Activated gamma-delta T cell (primary cell): ENCODE measurements at places on chromosomes 2 and 18.

DNA sequence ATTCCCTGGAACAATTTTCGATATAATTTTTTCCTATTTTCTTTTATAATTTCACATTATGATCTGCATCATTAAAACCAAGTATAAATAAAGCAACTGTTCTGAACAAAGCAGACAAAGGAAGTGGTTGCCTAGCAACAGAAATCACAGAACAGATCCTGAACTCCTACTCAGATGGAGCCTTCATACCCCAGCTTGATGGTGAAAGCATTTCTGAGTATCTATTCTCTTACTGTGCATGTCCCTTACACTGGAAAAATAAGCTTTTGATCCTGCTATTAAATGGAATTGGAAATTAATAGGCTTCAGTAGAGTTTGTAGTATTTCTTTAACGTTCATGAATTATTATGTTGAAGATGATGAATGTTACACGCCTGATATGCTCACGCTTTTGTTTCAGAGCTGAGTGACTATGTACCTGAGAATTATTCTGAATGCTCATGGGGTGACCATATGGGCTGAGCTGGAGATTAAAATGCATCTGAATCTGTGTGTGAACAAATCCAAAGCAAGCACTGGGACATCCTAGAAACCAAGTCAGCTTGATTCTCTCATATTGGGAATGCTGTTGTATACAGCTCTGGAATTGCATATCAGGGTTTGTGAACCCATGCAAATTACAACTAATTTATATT is 254.0 kb downstream of the KCNJ3 start:
- DNase-seq = no peak

DNA sequence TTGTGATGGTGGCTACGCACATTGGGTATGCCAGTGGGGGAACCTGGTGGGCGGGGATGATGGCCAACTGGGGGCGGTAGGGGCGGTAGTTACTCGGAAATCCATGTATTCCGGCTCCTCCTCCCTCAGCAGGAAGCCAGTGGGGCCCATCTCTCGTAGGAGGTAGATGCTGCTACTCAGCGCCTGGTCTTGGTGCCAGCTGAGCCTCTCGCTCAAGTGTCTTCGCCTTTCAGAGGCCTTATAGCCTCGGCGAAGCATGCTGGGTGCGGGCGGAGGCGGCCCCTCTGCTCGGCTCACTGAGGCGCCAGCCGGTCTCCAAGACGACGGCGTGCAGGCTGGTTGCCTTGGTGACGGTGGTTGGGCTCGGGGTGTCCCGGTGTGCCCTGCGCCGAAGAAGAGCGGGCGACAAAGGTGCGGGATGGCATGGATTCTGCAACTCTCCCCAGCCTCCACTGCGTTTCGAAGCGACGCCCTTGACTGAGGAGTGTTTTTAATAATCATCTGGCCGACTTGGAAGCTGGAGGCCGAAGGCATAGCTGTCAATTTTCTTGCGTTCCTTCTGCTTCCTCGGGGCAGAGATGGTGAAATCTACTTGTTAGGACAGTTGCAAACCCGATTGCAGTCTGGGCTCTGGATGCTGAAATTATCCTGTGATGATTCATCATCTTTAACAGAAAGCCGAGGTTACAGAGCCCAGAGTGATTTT is at the start of gene ZSWIM2:
ZSWIM2 (minus strand) TSS at position 298 of the 706 bp plus-strand sequence; CDS start at position 258, 40 bp downstream.
- peak; percentile 7 for DNase-seq

GRCh38 chr2:177327009-177327408 is 62.5 kb upstream of the NFE2L2 start:
- no peak for DNase-seq

- no peak for DNase-seq
Measured at GRCh38 chr2:142769761-142770160, 107.7 kb upstream of the KYNU start.

- DNase-seq = no peak
Measured at GRCh38 chr2:241599615-241600014, 37.3 kb downstream of the THAP4 start.

- DNase-seq = no peak
Measured at GRCh38 chr2:109129356-109129920, 433 bp downstream of the SH3RF3 start.

GRCh38 chr2:170461889-170462288 is 253.2 kb upstream of the SP5 start:
- DNase-seq = no peak

DNA sequence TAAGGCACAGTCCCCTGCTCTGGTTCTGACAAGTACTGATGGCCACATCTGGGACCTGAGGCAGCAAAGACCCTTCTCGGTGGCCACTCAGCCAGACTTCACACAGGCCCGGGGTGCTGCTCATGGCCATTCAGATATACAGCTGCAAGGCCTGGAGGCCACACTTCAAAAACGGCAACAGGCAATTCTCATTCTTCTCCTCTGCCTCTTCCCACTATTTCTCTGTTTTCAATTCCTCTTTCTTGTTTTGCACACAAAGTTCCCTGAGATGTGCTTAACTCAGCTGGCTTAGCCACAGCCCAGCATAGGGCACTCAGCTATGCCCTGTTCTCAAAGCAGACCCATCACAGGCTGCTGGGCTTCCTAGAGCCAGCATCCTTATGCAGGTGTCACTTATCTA is 29.9 kb downstream of the PTPN18 start:
- DNase-seq = no peak

GRCh38 chr2:85648619-85649018 is 19.4 kb downstream of the SFTPB start:
- DNase-seq = no peak

DNA sequence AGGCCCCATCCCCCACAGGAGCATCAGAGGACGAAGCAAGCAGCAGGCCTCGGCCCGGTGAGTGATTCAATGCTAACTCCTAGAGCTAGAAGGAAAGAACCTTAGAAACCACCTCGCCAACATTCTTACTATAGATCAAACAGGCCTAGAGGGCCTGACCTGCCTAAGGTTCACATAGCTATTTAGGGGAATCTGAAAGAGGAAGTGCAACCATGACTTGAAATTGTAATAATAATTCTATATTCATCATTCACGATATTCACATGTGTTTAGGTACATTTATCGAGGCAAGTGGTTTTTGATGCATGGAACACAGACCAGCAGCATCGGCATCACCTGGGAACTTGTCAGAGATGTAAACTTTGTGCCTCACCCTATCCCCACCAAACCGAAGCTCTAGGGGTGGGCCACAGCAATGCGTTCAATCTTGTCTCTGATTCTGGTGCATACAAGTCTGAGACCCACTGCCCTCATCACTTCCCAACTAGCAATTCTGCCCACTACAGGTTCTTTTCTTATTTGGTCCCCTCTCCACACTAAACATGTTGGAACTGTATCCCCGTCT is 78.0 kb upstream of the DNMT3A start:
- no peak for DNase-seq

DNA sequence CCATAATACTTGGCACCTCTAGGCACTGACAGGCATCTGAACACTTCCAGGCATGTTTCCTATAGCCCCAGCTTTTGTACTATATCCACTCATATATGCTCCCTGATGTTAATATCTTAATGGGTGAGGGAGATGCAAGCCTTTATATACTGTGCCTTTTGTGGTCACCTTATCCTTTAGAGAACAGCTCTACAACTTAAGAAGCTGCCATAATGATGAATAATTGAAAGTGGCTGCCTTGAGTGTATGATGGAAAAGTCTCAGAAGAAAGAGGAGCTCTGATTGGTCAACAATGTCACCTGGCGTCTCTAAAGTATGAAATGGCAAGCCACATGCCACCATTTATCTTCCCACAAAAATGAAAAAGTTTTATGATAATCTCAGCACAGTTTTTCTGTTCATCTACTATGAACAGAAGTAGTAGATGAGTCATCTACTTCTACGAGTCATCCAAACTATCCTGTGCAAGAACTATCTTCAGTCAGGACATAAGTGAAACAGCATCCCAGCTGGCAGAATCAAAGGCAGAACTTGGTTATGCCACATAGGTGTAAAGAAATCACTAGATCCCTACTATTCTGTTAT is 997.9 kb upstream of the CELF4 start:
- DNase-seq = no peak

- no peak for DNase-seq
Measured at GRCh38 chr2:158732573-158733429, 62.3 kb upstream of the DAPL1 start.
